Activated naive CD4-positive, alpha-beta T cell treated with Interleukin-2 at 50 U/mL for 16 hours (primary cell): ENCODE measurements at places on chromosomes 3 and 15.

GRCh38 chr3:11465744-11466616 is 177.7 kb downstream of the VGLL4 start:
- no peak for DNase-seq

- peak; percentile 69 for DNase-seq
Measured at GRCh38 chr15:70196372-70197316, 98.9 kb upstream of the TLE3 start.

DNA sequence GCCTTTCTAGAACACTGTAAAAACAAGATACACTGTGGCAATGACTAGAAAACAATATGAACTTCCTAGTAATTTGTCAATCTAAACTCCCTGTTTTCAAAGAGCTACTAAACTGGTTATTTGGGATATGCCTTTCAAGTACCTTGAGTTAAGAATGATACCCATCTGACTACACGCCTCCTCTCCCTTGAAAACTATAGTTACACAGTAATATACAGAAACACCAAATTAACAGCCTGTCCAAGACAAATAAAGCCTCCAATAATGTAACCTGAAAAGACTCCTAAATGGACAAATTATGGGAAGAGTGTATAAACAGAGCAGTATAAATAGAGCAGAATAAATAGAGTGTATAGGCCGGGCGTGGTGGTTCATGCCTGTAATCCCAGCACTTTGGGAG is 70.1 kb downstream of the SMARCC1 start:
- no peak for DNase-seq

GRCh38 chr3:42904076-42904475 is 1.9 kb upstream of the ZNF662 start:
- no peak for DNase-seq

- DNase-seq, result no peak
Measured at GRCh38 chr3:112598731-112599130, 36.9 kb downstream of the SLC35A5 start.

DNA sequence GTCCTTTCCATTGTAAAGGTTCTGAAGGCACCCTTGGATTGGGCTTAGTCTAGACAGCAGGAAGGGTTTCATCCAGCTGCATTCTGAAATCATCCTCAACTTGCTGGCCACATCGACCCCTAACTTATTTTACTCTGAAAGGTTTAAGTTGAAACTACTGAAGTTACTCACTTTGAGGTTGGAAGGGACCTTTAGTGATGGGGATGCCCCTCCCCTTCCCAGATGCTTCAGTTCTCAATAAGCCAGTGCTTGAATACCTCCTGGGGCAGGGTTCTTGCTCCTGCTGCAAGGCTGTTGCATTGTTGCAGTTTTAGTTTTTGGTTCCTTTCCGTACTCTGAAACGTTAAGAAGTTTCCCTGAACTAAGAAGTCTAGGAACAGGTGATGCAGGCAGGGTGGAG is 26.4 kb downstream of the FGD5 start:
- DNase-seq, result no peak

- no peak for DNase-seq
Measured at GRCh38 chr3:23949784-23950183, 4.7 kb downstream of the NR1D2 start.

GRCh38 chr3:122314228-122314876 is 10.7 kb upstream of the CSTA start:
- DNase-seq, result no peak

GRCh38 chr3:127697551-127698240 is 24.9 kb downstream of the ABTB1 start:
- DNase-seq, result peak; percentile 40

- no peak for DNase-seq
Measured at GRCh38 chr3:191362524-191363090, 32.3 kb upstream of the UTS2B start.

- DNase-seq, result no peak
Measured at GRCh38 chr3:72440491-72440890, 407.8 kb downstream of the SHQ1 start.

- no peak for DNase-seq
Measured at GRCh38 chr3:66019896-66020295, 18.8 kb downstream of the MAGI1 start.

GRCh38 chr3:135803028-135803692 is 162.4 kb upstream of the PPP2R3A start:
- DNase-seq, result no peak

GRCh38 chr3:110093411-110093810 is 756.1 kb upstream of the DPPA4 start:
- DNase-seq, result no peak

- DNase-seq, result no peak
Measured at GRCh38 chr3:13590841-13591520, 42.1 kb downstream of the FBLN2 start.

DNA sequence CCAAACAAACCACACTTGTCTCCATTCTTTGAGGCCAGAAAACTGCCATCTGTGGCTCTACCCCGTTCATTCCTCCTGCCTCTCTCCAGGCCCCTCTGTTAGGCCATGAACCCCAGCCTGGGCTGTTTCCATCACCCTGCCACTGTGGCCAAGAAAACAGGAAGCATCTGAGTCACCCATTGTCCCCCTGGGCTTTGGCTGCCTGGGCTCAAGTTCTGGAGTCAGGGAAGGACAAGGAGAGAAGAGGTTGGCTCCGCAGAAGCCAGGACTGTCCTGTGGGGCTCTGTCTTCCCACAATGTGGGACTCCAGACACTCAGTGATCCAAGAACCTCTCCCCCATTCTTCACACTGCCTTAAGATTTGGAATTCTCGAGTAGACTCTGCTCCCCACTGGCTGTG is 14.8 kb upstream of the LCTL start:
- no peak for DNase-seq

- peak; percentile 15 for DNase-seq
Measured at GRCh38 chr3:188697127-188697526, 474.6 kb upstream of the TPRG1 start.

- no peak for DNase-seq
Measured at GRCh38 chr3:56858331-56858730, 56.6 kb upstream of the ARHGEF3 start.

- DNase-seq, result no peak
Measured at GRCh38 chr3:127159543-127159942, 33.4 kb upstream of the PRR23E start.

GRCh38 chr3:162704238-162704637 is 1207.6 kb downstream of the OTOL1 start:
- no peak for DNase-seq

DNA sequence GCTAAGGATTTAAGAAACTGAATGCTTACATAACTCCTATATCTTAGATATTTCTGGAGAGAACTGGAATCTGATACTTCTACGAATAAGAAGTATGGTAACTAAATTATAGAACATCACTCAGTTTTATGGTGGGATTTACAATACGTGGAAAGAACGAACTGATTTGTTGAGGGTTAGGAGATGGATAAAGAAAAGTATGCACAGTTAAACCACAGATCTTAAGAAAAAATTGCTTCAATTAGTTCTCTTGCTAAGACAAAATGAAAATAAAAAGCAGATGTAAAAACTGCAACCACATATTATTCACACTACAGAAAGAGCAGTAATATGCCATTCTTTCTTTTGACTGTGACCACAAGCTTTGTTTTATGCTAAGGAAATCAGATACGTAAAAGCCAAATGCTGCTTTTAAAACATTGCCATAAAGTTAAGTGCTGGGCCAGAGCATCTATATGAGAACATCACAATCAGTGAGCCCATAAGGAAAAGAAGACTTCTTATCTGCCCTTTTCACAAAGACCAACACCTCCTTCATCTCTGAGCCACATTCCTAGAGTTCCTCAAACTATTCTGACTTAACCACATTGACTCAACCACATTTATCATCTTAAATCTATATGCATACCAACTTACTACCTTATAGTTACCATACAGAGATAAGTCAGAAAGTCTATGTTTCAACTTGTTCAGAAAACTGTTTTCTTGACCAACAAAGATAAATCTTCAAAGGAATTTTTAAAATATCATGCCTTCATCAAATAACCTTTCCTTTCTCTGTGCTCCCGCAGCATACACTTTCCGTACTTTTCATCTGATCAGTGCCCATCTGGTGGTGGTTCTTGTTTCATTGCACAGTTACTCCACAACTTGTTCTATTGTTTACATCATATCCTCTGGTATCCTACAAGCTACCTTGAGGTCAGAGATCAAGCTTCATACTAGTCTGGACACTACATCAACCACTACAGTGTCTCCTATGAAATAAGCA is 61.7 kb downstream of the FSIP1 start:
- DNase-seq, result no peak

DNA sequence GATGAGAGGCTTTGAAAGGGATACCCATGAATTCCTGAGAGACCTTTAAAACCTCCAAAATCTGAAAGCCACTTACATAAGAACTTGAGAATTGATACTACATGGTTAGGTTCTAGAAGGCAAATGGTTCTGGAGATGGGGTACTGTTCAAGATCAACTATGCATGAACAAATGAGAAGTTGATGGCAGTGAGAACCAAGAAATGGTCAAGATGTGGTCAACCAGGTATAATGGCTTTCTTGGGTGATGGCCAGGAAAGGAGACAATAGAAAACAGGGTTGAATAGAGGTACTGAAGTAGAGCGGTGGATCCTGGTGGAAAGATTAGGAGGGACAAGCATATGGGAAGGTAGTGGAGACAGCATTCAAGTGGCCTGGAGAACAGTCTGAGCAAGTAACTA is 200.4 kb downstream of the RBMS3 start:
- DNase-seq, result no peak

- no peak for DNase-seq
Measured at GRCh38 chr3:136381051-136381450, 130.9 kb downstream of the PCCB start.

DNA sequence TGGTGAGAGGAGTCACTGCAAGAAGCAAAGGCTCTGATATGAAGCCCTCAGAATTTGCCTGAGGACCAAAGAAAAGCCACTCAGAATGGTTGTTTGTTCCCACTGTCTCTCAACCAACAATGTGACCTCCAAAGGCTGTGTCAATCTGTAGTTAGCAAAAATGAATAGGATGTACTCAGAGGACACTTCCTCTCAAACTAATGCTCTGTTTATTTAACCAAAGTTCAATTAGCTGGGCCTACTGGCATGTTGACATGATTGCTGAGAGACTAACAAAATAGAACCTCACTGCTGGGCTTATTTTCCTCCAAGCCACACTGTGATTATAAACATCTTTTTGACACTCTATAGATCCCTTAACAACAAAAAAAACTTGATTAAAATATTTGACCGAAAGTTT is 522.5 kb downstream of the OCA2 start:
- no peak for DNase-seq

DNA sequence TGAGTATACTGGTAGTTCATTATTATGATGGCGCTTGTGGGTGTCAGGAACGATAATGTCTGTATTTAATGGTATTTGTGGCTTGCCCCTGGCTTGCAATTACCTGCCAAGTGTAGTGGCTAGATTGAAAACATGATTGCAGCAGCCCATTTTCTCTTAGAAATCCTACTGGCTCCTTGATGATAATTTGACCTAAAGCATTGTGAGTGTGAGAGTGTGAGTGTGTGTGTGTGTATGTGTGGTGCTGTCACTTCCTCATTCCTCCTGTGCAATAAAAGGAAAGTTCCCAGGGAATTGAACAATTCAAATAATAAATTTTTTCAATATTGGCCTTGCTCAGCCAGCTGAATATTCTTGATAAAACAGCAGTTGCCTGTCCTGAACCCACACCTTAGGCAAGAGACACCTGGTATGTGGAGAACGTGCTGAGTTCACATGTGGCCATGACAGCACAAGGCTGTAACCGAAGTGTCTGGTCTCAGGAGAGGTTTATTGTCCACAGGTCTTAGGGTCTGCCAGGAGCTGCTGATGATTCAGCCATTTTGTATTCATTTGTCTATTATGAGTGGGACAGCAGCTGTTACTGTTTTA is 193.3 kb downstream of the CD47 start:
- DNase-seq, result no peak

DNA sequence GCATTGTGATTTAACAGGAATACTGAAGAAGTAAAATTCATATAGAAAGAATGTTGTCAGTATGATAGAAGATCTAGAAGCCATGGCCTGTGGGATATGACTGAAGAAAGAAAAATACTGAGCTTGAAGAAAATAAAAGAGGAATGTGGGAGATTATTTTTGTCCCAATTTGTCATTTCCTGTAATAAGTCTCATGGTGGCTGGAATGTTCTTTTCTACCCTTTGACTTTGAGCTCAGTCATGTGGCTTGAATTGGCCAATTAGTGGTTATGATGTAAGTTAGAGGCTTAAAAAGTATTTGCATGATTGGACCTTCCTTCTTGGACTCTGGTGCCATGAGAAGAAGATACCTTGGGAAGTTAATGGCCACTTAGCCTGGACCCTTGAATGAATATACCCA is 14.1 kb downstream of the APH1B start:
- no peak for DNase-seq

DNA sequence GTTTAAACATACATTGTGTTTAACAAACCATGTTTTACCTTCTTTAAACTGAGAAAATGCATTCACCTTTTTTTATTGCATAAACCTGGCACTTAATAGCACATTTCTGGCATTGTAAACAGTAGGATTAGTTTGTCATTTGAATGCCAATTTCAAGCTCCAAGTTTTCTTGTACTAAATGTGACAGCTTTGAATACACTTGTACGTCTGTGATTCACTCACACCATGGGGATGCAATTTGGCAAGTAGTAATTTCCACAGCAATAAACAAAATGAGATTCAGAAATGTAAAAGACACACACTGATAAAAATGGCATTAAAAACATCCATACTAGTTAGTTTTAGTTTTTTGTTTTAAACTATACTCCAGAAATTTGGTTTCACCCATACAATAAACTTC is 598.9 kb downstream of the SI start:
- no peak for DNase-seq

DNA sequence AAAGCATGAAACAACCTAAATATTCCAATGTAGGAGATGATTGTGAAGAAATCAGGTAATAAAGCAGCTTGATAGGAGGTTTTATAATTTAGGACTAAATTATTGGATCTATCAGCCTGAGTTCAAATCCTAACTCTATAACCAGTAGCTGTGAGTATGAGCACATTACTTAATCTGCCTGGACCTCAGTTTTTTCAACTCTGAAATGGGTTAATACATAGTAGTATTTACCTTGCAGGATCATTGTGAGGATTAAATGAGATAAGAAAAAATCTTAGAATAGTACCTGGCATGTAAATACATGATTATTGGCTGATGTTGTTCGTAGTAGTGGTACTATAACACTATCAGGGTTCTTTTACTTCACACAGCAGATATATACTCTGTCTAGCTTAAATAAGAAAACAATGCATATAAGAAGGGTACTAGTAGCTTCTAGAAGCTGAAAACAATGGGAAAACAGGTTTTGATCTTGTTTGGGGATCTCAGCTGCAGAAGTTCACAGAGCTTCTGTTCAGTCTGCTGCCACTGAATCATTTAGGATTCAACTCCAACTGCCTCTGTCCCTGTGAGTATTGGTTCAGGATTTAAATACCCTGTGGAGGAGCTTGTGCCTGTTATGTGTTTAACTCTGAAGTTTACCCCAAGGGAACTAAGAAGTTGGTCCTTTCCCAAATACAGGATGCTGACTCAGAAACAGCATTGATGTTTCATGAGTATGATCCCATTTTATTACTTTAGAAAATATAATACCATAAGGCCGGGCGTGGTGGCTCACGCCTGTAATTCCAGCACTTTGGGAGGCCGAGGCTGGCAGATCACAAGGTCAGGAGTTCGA is 34.2 kb downstream of the KAT2B start:
- DNase-seq, result no peak

GRCh38 chr3:58962816-58963215 is 87.0 kb downstream of the CFAP20DC start:
- no peak for DNase-seq

GRCh38 chr3:46987743-46988401 is 8.4 kb downstream of the NBEAL2 start:
- peak; percentile 87 for DNase-seq
